Spinal cord (tissue), 10 donors: ENCODE measurements at places on chromosomes 5 and 9. TPM values are rescaled to one million over a fixed set of nuclear protein-coding genes. Genes with fewer than 3 reads are reported as not detected.

GRCh38 chr9:3415906-3416305, 109.9 kb downstream of the RFX3 start:
- DNase-seq = no peak

DNA sequence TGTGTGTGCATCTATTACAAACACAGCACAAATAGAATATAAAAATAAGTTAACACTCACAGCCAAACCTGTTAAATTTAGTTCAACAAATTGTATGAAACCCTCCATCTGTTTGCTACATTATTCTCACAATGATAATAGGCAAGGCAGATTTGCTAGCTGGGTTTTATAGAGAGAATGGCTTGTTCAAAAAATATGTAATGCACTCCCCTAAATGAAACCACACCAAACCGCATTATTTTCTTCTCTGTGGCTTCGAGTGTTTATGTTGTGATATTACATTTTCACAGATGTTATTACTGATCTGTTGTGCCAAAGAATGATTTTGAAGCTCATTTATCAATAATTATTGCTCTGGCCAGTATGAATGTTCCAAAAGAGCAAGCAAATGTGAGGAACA, 92.9 kb downstream of the SPATA31D1 start:
- peak; percentile 11 for DNase-seq

GRCh38 chr9:113654605-113655428, 191.3 kb downstream of the RGS3 start:
- no peak for DNase-seq

DNA sequence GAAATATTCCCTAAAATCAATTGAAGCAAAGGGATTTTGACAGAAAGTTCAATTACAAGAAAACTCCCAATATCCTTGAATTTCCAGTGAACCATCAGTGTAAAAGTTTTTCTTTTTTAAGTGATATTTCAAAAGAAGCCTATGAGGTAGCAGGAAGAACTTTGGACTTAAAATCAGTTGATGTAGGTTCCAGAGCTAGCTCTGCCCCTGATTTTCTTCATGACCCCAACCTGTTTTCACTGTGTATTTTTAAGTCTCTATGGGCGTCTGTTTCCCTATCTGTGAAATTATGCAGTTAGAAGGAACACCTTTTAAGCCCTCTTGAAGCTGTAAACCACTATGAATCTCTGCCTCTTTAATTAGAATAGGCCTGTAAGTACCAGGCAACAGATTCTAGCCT, 66.2 kb upstream of the SLC1A1 start:
- DNase-seq = no peak

- DNase-seq = no peak
Observed at GRCh38 chr9:35840881-35841644, 12.0 kb downstream of the TMEM8B start.

GRCh38 chr9:124814164-124814535, 37.2 kb downstream of the OLFML2A start:
- no peak for DNase-seq

GRCh38 chr5:34957857-34958690, 28.7 kb downstream of the DNAJC21 start:
- DNase-seq = peak; percentile 53

The HAVCR2 gene
- 22.9 TPM for total RNA-seq

The RNF183 gene
- total RNA-seq = 0.11 TPM

The PCDHA2 gene
- total RNA-seq = 0.99 TPM

The CNTNAP3B gene
- 44.6 TPM for total RNA-seq

The RMRP gene
- total RNA-seq = 17,832 TPM

The SLC22A4 gene
- total RNA-seq = 8.7 TPM
